Renal cortex interstitium (tissue), 15 donors: ENCODE measurements at places on chromosomes 11 and 22. TPM values are rescaled to one million over a fixed set of nuclear protein-coding genes. Genes with fewer than 3 reads are reported as not detected.

DNA sequence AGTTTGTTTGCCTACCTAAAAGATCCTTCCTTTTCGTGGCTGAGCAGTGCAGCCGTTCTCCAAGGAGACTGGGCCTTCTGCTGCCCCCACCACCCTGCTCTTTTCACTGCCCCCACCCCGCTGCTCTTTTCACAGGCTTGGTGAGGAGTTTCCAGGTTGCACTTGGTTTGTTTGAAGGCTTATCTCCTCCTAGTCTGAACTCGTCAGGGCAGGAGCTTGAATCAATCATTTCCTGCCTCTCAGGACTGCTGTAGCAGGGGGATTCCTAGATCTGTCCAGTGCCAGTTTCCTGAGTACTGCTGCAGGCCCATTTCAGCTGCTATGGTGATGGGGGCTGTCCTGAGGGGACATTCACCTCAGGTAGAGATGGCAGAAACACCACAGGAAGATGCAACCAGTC lies 10.0 kb downstream of the MED15 start:
- no peak for DNase-seq

Gene FAM83F
- 2.7 TPM for polyA plus RNA-seq

Gene BTBD18
- 0.15 TPM for polyA plus RNA-seq

Gene KCNQ1OT1
- polyA plus RNA-seq = 1.1 TPM
